ENCODE measurements at places on chromosomes 3 and 15.
A peak's percentile ranks its signal among the peaks of the same experiment; 100 is the strongest.

DNA sequence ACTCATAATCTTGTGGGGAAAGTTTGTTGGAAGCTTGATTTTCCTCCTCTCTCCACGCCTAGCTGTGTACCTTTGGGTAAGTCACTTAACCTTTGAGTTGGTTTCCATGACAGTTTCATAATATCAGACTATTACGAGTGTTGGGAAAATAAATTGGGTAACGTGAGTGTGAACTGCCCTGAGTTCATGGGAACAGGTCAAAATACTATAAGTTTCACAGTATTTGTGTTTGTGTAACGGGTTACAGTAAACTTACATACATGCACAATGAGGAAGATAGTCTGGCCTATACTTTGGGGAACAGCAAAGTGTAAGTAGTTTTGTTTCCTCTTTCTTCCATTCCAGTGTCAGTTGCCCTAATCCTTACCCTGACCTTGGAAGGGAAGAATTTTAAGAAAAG is 509.9 kb downstream of the MECOM start:
- H3K4me3 ChIP-seq, result no peak overlapping the region
- no peak for DNase-seq
- H3K4me1 ChIP-seq, result peaks cover 44% of the 10 kb centered on the region
- peak overlapping the region; percentile 9 for H3K27ac ChIP-seq
- H3K36me3 ChIP-seq, result no peaks in the 10 kb centered on the region

DNA sequence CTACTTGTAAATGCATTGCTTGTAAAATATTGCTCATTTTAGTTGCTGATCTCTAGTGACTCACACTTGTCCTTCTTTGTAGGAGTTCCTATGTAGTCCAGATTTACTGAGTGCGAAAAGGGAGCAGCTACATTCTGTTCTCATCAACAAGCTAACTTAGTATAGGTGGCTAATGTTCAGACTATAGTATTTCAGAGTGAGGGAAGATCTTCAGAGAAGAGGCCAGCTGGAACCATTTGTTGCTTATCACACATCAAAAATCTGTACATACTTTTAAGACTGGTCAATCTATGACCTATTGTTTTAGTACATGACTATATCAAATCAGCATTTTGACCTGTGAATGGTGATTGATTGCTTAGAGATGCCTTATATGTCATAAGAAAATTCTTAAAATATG is 71.3 kb upstream of the THSD4 start:
- DNase-seq, result no peak
- no peak overlapping the region for H3K27ac ChIP-seq
- H3K4me3 ChIP-seq, result no peak overlapping the region
- H3K4me1 ChIP-seq, result no peaks in the 10 kb centered on the region

GRCh38 chr3:126773167-126773566 is 69.1 kb downstream of the CHCHD6 start:
- no peaks in the 10 kb centered on the region for H3K36me3 ChIP-seq
- no peak for DNase-seq
- no peaks in the 10 kb centered on the region for H3K4me1 ChIP-seq
- H3K27ac ChIP-seq, result no peak overlapping the region

DNA sequence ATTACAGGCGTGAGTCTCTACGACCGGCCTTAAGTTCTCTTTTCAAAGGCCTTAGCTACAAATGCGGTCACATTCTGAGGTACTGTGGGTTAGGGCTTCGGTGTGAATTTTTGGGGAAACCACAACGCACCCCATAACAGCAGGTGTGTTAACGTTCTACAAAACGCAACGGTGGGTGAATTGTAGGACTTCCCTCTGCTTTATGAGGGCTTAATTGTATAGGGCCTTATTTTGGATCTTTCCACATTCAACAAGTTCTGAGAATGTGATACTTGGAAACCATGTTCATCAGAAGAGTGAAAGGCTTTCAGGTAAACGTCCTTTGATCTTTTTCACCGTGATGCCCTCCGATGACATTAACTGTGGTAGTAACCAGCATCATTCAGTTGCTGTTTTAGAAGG is 998.6 kb upstream of the CFAP20DC start:
- DNase-seq, result no peak
- H3K27ac ChIP-seq, result no peak overlapping the region
- H3K27me3 ChIP-seq, result no peaks in the 10 kb centered on the region
- H3K36me3 ChIP-seq, result no peaks in the 10 kb centered on the region
- no peaks in the 10 kb centered on the region for H3K4me1 ChIP-seq

DNA sequence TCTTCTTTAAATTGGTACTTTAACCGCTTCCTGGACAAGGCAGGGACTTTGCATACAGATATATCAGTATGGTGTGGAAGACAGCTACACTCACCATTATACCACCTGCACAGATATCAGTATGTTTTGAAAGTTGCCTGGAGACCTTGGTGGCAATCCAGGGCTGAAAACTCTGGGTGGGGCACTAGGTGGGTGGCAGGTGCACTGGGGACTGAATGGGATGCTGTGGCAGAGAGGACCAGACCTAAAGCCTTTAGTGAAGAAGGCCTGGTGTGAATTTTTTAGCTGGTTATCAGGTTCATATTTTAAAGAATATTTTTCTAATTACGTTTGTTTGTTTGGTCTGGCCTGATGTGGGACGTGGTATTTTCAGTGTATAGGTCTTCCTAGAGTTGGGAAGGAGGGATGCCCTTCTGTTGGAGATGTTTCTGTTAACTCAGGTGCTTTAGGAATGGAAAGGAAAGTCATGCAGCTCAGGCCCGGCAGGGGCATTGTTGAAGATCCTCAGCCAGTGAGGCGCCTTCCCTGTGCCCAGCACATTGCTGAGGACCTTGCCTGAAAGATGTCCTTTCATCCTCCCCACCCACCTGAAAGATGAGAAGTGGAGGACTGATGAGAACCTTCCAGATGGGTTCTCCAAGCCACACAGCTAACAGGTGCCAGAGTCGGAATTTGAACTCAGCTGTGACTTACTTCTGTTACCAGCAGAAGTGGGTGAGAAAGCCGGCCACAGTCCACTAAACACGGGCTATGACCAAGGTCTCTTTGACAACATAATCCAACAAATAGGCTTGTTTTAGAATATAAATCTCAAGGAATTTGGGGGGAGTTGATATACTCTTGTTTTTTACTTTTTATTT is 77.3 kb downstream of the APBA2 start:
- H3K36me3 ChIP-seq, result no peaks in the 10 kb centered on the region
- no peaks in the 10 kb centered on the region for H3K27me3 ChIP-seq
- no peaks in the 10 kb centered on the region for H3K4me1 ChIP-seq
- no peak overlapping the region for H3K27ac ChIP-seq

GRCh38 chr3:175493301-175493700 is 634.2 kb downstream of the NAALADL2 start:
- H3K27me3 ChIP-seq, result no peaks in the 10 kb centered on the region
- H3K4me1 ChIP-seq, result no peaks in the 10 kb centered on the region
- peak; percentile 10 for DNase-seq
- no peak overlapping the region for H3K27ac ChIP-seq
- H3K4me3 ChIP-seq, result no peak overlapping the region

- DNase-seq, result peak; percentile 76
- no peak overlapping the region for H3K4me3 ChIP-seq
- peaks cover 81% of the 10 kb centered on the region for H3K4me1 ChIP-seq
- no peaks in the 10 kb centered on the region for H3K27me3 ChIP-seq
These were observed 7.1 kb downstream of the TJP1 start for GRCh38 chr15:29815000-29815710.

DNA sequence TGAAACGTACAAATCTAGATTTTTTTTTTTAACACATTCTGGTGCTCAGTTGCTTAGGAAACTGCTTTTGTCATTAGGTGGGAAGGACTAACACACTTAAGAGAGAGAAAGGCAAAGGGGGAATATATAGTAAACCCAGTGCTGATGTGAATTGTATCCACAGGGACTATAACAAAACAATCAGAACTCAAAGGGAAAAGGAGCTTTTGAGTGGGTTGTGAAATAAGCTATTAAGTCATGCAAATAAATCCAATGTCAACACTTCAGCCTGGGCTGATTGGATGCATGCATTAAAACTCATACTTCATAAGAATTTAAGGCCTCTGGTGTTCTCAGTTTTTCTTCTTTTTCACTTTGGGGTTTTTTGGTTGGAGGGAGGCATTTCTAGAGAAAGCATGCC is 628.9 kb downstream of the FHIT start:
- H3K27me3 ChIP-seq, result no peaks in the 10 kb centered on the region
- H3K4me1 ChIP-seq, result no peaks in the 10 kb centered on the region
- H3K27ac ChIP-seq, result no peak overlapping the region
- no peak overlapping the region for H3K4me3 ChIP-seq
- H3K36me3 ChIP-seq, result no peaks in the 10 kb centered on the region

DNA sequence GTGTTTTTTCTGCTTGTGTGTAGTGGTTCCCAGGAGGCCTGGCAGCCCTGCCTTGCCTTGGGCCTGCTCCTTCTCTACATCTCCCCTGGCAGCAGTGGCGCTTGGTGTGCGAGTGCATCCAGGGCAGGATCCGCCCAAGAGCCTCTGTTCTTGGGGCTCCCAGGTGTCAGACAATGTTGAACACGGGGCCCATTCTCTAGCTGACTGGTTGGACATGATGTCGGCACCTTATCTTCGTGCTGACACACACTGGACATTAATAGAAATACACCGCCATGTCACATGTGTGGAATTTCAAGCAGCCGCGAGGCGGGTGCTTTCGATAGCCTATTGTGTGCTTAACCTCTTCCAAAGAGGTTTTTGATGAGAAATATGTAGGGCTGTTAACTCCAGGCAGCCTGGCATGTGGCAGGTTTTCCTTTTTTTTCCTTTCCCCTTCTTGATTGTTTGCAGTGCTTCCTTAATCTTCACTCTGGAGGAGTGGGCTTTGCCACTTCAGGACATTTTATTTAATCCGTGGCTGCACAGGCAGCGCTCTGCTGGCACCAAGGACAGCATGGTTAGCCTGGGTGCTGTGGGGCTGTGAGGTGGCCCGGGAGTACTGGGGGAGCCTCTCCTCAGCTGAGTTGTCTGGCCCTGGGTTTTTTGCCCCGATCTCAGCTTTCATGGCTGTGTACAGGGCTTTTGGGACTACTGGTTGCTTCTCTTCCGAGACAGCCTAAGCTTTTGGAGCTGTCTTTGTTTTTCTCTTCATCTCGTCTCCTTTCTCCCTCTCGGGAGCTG is 42.5 kb downstream of the CHCHD6 start:
- DNase-seq, result peak; percentile 81
- peaks cover 4% of the 10 kb centered on the region for H3K36me3 ChIP-seq
- H3K4me1 ChIP-seq, result peaks cover 7% of the 10 kb centered on the region
- no peak overlapping the region for H3K27ac ChIP-seq

GRCh38 chr15:60899322-60899966 is 329.7 kb downstream of the RORA start:
- H3K27ac ChIP-seq, result no peak overlapping the region
- DNase-seq, result no peak
- no peaks in the 10 kb centered on the region for H3K27me3 ChIP-seq
- no peaks in the 10 kb centered on the region for H3K36me3 ChIP-seq

DNA sequence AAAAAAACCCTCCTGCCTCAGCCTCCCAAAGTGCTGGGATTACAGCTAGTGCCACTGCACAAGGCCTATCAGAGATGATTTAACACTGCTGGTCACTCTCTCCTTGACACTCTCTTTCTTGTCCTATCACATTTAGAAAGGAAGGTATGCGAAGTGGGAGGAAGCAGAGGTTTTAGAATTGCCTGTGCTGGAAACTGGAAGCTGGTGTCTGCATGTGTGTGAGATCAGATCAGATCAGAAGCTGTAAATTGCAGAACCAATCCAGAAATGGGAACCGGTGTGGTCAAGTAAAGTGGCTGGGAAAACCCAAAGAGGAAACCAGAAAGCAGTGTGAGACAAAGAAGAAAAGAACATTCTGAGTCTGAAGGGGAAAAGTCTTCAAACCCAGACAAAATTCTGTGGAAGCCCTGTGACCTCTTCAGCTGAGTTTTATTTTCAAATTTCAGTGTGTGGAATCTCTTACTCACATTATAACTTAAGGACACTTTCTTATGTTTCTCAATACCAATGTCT is 2.8 kb downstream of the EFHB start:
- no peaks in the 10 kb centered on the region for H3K36me3 ChIP-seq
- no peaks in the 10 kb centered on the region for H3K4me1 ChIP-seq
- DNase-seq, result peak; percentile 18
- H3K27ac ChIP-seq, result no peak overlapping the region

GRCh38 chr3:51500632-51501131 is 867 bp upstream of the DCAF1 start:
- H3K27ac ChIP-seq, result peak overlapping the region; percentile 99
- peaks cover 17% of the 10 kb centered on the region for H3K4me1 ChIP-seq
- peaks cover 8% of the 10 kb centered on the region for H3K36me3 ChIP-seq
- peak overlapping the region; percentile 14 for H3K4me3 ChIP-seq
- DNase-seq, result no peak
- no peaks in the 10 kb centered on the region for H3K27me3 ChIP-seq

All from stomach (tissue), 19 donors.